Right ventricle myocardium inferior (tissue), 1 donor: ENCODE measurements at places on chromosomes 3 and 15.

- DNase-seq, result no peak
These were observed 22.5 kb downstream of the LRRN1 start for GRCh38 chr3:3821777-3822176.

- no peak for DNase-seq
These were observed 104.2 kb upstream of the SPRED1 start for GRCh38 chr15:38148471-38148870.

GRCh38 chr3:65597226-65597951 is 441.3 kb downstream of the MAGI1 start:
- DNase-seq, result peak; percentile 69

DNA sequence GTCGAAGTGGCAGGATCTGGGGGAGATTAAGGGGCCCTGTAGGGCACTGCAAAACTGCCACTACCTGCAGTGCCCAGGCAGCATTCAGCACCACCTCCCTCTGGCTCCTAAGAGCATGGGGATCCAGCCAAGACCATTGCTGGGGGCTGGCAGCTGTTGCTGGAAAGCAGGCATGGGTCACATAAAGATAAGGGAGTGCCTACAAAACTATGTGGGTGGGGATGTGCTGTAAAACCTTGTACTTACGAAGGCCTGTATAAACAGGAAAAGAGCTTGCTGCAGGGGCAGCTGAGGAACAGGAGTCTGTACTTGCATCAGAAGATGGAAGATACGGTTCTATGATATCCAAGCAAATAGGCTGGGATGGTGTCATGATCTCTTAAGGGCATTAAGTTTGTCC is 27.1 kb downstream of the IL20RB start:
- DNase-seq, result no peak

GRCh38 chr3:142888099-142888480 is 793 bp downstream of the PCOLCE2 start:
- DNase-seq, result peak; percentile 74

DNA sequence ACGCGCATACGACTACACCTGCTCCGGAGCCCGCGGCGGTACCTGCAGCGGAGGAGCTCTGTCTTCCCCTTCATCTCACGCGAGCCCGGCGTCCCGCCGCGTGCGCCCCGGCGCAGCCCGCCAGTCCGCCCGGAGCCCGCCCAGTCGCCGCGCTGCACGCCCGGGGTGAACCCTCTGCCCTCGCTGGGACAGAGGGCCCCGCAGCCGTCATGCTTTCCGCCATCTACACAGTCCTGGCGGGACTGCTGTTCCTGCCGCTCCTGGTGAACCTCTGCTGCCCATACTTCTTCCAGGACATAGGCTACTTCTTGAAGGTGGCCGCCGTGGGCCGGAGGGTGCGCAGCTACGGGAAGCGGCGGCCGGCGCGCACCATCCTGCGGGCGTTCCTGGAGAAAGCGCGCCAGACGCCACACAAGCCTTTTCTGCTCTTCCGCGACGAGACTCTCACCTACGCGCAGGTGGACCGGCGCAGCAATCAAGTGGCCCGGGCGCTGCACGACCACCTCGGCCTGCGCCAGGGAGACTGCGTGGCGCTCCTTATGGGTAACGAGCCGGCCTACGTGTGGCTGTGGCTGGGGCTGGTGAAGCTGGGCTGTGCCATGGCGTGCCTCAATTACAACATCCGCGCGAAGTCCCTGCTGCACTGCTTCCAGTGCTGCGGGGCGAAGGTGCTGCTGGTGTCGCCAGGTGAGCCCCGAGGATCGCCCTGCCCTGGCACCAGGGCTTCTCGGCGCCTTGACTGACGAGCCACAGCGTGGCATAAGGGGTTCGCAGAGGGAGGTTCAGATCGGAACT is 420 bp downstream of the SLC27A2 start:
- DNase-seq, result peak; percentile 83

GRCh38 chr3:58609990-58610389 is 32.8 kb upstream of the FAM107A start:
- no peak for DNase-seq

DNA sequence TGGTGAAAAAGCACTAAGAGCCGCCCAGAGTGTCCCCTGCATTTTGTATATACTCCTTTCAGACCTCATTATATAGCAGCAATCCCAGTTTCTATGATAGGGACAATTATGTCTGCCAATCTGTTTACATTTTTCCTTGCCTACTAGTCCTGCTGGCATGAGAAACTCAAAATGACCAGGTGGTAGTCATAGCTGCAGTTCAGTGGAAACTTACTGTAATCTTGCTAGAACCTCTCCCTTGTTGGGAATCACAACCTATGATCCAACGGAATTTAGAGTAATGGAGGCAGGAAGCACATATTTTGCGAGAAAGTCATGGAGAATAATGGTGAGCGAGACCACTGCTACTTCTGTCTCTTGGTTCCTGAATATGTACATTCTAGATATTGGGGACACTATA is 28.6 kb upstream of the MINAR1 start:
- no peak for DNase-seq

DNA sequence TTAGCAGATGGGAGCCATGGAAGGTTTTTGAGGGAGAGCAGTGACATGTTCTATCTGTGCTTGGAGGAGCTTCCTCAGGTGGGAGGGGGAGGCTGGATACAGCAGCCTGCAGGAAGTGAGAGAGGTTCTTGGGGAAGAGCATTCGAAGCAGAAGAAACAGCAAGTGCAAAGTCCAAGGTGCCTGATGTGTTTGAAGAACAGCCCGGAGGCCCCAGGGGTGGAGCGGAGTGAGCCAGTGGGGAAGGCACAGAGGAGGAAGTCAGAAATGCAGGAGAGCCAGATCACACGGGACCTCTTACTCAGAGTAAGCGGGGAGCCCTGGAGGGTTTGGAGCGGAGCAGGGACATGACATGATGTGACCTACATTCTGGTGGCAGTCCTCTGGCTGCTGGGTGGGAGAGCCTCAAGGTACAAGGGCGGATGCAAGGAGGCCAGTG is 10.8 kb downstream of the ITGA11 start:
- DNase-seq, result no peak

- no peak for DNase-seq
These were observed 367.9 kb downstream of the ZIC4 start for GRCh38 chr3:147038481-147038880.

- DNase-seq, result no peak
These were observed 32.4 kb upstream of the HHATL start for GRCh38 chr3:42735019-42735418.

DNA sequence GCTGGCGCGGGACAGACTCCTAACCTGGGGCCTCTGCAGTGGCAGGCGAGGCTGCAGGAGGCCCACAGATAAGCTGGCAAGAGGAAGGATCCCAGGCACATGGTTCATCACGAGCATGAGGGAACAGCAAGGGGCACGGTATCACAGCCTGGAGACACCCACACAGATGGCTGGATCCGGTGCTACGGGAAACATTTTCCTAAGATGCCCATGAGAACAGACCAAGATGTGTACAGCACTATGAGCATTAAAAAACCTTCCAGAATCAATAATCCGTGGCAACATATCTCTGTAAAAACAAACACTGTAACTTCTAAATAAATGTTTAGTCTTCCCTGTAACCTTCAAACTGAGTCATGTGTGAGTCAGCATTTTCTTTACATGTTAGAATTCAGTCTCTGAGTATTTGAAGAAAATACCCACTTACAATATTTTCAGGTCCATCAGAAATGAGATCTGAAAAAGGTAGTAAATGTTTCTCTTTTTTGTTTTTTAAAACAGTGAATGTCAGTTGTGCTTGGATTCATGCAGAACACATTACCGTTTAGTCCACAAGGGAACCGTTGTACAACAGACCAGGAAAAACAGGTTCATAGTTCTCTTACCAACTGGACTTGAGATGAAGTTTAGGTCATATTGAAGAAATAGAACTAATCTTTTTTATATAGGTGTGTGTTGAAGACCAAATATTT is 75.9 kb downstream of the BOC start:
- no peak for DNase-seq

- no peak for DNase-seq
These were observed 71.5 kb downstream of the RAD18 start for GRCh38 chr3:8891774-8892173.

DNA sequence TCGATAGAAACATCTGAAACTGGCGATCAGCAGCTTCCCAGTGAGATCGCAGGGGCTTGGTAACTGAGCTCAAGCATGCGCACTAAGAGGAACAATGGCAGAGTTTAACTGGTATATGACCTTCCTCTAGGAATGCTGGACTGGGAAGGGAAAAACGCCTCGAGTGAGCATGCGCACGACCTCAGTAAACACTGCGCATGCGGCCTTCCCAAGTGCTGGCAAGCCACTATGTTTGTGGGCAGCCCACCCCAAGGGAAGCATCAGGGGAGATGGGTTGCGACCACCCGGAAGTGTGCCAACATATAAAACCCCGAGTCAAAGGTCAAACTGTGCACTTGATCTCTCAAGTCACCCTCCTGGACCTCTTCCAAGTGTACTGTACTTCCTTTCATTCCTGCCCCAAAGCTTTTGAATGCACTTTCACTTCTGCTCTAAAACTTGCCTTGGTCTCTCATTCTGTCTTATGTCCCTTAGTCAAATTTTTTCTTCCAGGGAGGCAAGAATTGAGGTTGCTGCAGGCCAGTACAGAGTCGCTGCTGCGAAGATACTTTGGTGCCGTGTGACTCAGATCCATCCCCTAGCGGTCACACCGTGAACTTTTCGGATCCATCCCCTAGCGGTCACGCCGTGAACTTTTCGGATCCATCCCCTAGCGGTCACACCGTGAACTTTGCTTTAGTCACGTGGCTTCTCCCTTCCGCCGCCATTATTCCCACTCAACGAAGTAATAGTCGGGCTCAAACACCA is 243.3 kb downstream of the FAM43A start:
- no peak for DNase-seq

DNA sequence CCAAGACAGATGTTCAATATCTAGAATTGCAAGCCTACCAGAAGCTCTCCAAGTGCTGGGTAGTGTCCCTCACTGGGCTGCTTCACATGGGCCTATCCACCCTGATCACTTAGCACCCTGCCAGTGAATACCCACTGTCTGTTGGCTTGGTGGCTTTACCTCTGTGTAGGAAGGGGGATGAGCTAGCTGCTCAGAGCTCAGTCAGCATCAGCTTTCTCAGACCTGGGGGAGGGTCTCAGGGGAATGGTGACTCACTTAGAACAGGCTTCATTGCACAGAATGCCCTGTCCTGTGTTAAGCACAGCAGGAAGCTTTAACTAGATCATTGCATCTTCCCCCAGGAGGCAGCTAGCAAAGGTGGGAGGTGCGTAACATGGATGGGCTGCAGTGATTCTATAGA is 209.8 kb downstream of the PDCD6IP start:
- no peak for DNase-seq

- peak; percentile 56 for DNase-seq
These were observed 194.2 kb downstream of the PLCL2 start for GRCh38 chr3:17078926-17079465.

GRCh38 chr3:188941103-188941502 is 230.7 kb upstream of the TPRG1 start:
- no peak for DNase-seq

DNA sequence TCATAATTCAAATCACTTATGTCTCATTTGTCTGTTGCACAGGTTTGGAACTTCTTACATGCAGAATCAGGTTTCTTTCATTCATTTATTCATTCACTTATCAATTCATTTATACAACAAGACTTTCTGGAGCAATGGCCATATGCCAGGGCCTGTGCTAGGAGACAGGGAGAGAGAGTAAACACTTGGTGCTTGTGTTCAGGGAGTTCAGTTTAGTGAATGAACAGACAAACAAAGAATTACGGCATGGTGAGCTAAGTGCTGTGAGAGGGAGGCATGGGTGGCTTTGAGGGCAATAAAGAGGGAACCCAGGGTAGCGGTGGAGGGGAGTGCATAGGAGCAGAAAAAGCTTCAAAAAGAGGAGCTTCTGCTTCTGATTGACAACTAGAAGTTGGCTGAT is 8.5 kb upstream of the IREB2 start:
- no peak for DNase-seq
